ENCODE measurements at places on chromosomes 7 and 10. TPM values are rescaled to one million over a fixed set of nuclear protein-coding genes. Genes with fewer than 3 reads are reported as not detected.

- no peak for DNase-seq
- H3K4me1 ChIP-seq: no peaks in the 10 kb centered on the region
- no peaks in the 10 kb centered on the region for H3K27me3 ChIP-seq
- no peak overlapping the region for H3K27ac ChIP-seq
These were observed 127.8 kb downstream of the RNF216 start for GRCh38 chr7:5653661-5654060.

OR13A1 gene
- total RNA-seq: not detected

TBXAS1 gene
- total RNA-seq: 12.0 TPM

AMPH gene
- 1.1 TPM for total RNA-seq

DNA sequence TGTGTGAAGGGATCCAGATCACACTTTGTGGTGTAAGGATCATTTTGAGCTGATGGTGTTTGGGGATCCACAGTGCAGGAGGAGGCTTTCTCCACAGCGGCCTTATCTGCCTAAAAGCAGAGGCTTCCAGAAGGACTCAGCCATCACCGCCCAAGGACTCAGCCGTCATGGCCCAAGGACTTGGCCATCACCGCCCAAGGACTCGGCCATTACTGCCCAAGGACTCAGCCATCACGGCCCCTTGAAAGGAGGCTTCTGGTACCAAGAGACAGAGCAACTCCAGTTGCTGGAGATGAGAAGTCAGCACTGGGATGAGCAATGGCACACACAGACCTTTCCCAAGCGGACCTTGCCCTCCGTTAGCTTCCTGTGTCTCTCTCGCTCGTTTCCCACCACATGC is 6.0 kb upstream of the CFAP46 start:
- no peaks in the 10 kb centered on the region for H3K36me3 ChIP-seq
- DNase-seq: no peak
- no peak overlapping the region for H3K4me3 ChIP-seq
- no peaks in the 10 kb centered on the region for H3K27me3 ChIP-seq

DNA sequence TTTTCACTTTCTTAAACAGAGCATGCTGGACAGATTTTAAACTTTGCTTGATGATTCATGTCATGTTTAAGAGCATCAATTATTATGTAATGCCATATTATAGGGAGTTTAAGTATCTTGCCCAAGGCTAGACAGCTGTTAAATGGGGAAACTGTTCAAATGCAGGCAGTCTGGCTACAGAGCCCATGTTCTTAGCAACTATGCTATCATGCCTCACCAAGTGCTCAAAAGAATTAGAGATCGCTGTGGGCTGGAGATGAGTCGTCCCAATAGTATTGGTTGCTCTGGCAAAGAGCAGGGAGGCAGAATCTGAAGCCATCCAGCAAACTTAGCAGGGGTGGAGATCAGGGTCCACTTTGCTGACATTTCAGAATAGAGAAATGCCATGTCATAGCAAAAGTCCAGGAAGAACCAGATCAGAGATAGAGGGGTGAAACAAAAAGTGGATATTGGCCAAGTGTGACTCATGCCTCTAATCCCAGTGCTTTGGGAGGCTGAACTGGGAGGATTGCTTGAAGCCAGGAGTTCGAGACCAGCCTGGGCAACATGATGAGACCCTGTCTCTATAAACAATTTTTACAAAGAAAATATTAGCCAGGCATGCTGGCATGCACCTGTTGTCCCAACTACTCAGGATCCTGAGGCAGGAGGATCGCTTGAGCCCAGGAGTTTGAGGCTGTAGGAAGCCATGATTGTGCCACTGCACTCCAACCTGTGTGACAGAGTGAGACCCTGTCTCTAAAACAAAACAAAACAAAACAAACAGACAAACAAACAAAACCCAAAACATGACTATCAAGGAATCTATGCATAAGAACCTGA is 57.8 kb downstream of the BAMBI start:
- H3K27me3 ChIP-seq: no peaks in the 10 kb centered on the region
- H3K36me3 ChIP-seq: no peaks in the 10 kb centered on the region
- no peak overlapping the region for H3K4me3 ChIP-seq
- DNase-seq: no peak

GOLGA7B gene
- 0.72 TPM for total RNA-seq

- no peak overlapping the region for H3K27ac ChIP-seq
- H3K4me3 ChIP-seq: no peak overlapping the region
- H3K36me3 ChIP-seq: no peaks in the 10 kb centered on the region
These were observed 1027.0 kb upstream of the AUTS2 start for GRCh38 chr7:68571286-68571685.

DNA sequence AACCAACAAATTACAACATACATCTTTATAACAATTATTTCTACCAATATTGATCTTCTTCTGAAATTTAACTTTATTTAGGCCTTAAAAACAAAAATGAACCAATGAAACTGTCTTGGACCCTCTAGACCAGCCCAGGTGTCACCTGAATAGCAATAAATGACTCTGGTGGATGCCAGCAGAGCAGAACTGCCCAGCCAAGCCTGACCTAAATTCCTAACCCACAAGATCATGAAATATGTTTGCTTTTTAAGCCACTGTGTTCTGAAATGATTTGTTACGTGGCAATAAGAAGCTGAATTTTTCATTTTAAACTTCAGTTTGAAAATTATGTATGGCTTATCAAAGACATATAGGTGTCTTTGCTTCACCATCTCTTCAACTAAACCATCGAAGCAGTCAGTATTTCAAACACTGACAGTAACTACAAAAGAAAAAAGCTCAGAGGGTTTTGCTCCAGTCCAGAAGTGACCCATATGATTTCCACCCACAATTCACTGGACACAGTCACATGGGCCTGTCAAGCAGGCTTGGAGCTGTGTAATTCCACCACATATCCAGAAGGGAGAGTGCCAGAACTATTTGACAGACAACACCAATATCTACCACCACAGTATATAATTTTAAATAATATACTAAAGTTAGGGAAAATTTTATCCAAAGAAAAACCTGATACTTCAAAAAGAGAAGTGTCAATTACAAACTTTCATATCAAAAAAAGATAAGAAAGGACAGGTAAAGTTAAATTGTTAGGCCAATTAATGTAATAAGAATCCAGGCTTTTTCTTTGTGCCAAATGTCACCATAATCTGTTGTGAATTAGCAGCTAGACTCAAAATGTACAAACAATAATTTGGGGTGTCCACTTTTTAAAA is 94.5 kb downstream of the KMT2C start:
- no peak overlapping the region for H3K4me3 ChIP-seq
- no peak overlapping the region for H3K27ac ChIP-seq
- H3K27me3 ChIP-seq: no peaks in the 10 kb centered on the region
- peak; percentile 22 for DNase-seq

DNA sequence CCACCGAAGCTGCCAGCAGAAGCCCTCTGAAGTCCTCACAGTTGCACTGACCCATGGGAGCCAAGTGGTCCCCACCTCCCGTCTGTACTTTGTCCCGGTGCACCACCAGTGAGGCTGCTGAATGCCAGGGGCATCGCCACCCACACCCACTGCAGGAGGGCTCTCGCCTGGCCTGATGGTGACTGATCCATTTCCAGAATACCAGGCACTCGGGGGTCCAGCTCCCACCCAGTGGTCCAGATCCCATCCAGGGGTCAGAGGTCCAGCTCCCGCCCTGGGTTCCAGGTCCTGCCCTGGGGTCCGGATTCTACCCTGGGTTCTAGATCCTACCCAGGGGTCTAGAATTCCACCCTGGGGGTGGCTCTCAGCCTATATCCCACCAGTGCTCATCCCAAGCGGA is 9.1 kb upstream of the JAKMIP3 start:
- no peaks in the 10 kb centered on the region for H3K27me3 ChIP-seq
- H3K4me1 ChIP-seq: no peaks in the 10 kb centered on the region
- no peaks in the 10 kb centered on the region for H3K36me3 ChIP-seq

- H3K27me3 ChIP-seq: no peaks in the 10 kb centered on the region
- DNase-seq: no peak
- H3K4me3 ChIP-seq: no peak overlapping the region
- H3K27ac ChIP-seq: no peak overlapping the region
- no peaks in the 10 kb centered on the region for H3K4me1 ChIP-seq
- H3K36me3 ChIP-seq: no peaks in the 10 kb centered on the region
These were observed 48.1 kb downstream of the INSYN2A start for GRCh38 chr10:127148066-127148932.

Data from colonic mucosa (tissue), 4 donors.